ENCODE measurements at places on chromosomes 6 and 20.

DNA sequence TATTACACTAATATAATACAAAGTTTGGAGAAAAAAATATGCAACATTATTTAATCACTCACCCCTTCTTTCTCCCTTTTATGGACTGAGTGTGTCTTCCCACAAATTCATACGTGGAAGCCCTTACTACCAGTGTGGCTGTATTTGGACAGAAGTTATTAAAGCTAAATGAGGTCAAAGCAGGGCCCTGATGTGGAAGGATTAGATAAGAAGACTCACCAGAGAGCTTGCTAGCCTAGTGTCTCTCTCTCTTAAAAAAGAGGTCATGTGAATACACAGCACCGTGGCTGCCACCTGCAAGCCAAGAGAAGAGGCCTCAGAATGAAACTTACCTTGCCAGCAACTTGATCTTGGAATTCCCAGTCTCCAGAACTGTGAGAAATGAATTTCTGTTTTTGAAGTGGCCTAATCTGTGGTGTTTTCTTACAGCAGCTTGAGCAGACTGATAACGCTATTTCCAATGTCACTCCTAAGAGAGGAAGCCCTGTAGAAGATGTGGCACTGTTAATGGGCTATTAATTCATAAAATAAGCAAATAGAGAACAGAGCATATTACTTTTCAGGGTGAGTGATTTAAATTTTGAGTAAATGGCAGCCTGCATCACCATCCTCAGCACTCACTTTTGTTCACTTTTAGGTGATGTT is 233.4 kb downstream of the TBC1D7 start:
- DNase-seq, result no peak

DNA sequence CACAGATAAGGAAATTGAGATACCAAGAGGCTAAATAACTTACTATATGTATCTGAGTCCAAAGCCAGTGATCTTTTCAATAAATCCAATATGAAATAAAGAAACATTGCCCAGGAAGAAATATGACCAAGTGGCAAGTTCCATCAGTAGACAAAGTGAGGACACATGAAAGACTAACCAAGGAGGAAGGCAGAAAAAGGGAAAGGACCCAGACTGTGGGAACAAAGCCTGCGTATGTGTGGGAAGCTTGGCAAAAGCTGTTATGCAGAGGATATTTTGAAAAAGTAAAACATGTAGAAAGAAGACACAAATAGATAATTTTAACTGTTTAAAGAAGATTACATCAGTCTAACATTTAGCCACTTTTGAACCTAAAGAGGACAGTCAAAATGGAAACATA is 264.4 kb upstream of the PRDM1 start:
- DNase-seq, result no peak

- no peak for DNase-seq
These were observed 12.4 kb upstream of the CCN5 start for GRCh38 chr20:44702776-44703175.

GRCh38 chr6:113493991-113494390 is 363.2 kb upstream of the MARCKS start:
- DNase-seq, result no peak

GRCh38 chr6:105274678-105275077 is 94.9 kb upstream of the POPDC3 start:
- DNase-seq, result no peak

GRCh38 chr20:10559266-10559665 is 114.5 kb downstream of the JAG1 start:
- no peak for DNase-seq

DNA sequence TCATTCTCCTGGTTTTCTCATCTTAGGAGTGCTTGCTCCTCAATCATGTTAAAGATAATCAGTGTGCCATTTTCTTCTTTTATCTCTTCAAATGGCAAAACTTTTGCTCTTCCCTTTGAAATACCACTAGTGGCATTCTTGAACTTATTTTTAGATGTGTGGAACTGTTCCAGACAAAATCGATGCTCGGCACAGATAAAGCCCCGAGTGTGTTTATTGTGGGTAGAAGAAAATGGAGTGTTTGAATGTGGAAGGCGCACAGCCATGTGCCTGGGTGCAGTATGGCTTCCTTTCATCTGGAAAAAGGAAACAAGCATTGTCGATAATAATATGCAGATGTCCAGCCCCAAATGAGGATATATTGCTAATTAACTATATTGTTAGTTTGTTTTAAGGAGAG is 42.4 kb downstream of the ISM1 start:
- no peak for DNase-seq
